Activated CD8-positive, alpha-beta memory T cell treated with anti-CD3 and anti-CD28 coated beads for 4 hours (primary cell): ENCODE measurements at places on chromosomes 1 and 21.

GRCh38 chr1:219427989-219428388 is 184.9 kb downstream of the ZC3H11B start:
- DNase-seq, result no peak

DNA sequence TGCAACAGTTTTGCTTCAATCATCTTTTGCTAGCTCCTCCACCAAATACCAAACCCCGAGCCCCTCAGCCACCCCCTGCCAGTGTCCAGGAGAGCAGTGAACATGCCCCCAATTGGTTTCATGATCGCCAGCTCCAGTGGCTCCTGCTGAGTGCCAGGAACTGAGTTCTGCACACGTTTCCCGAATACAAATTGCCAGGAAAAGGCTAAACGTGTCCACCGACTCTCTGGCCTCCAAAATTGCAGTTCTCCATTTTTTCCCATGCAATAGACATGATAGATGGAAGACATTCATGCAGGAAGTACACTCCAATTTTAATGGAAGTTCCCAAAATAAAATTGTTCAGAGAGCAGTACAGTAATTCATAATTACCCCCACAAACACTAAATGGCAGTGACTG is 101.3 kb downstream of the SPSB1 start:
- no peak for DNase-seq

DNA sequence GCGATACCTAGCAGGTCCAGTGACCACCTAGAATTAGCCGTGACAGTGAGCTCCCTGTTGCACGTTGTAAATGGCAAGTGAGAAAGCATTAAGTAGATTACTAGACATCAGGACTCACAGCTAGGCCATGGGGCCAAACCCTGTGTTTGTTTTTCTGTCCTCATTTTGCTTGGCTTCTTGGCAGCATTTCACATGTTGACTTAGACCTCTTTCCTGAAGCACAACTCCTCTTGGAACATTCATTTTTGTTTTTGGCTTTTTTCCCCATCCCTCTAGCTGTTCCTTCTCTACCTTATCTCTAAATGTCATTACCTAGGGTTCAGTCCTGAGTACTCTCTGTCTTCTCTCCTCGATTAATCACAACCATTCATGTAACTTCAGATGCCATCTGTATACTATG is 16.9 kb upstream of the PTPN14 start:
- no peak for DNase-seq

GRCh38 chr21:38861989-38862683 is 56.4 kb downstream of the ETS2 start:
- DNase-seq, result no peak

GRCh38 chr1:33222381-33222780 is 33.9 kb upstream of the ZNF362 start:
- DNase-seq, result no peak

GRCh38 chr1:2242814-2243725 is 15.0 kb downstream of the SKI start:
- no peak for DNase-seq

- no peak for DNase-seq
Observed at GRCh38 chr1:27522432-27523336, 32.7 kb upstream of the WASF2 start.
